ENCODE measurements at places on chromosomes 4 and X.

- no peak for DNase-seq
Measured at GRCh38 chr4:8838961-8839431, 32.6 kb downstream of the HMX1 start.

DNA sequence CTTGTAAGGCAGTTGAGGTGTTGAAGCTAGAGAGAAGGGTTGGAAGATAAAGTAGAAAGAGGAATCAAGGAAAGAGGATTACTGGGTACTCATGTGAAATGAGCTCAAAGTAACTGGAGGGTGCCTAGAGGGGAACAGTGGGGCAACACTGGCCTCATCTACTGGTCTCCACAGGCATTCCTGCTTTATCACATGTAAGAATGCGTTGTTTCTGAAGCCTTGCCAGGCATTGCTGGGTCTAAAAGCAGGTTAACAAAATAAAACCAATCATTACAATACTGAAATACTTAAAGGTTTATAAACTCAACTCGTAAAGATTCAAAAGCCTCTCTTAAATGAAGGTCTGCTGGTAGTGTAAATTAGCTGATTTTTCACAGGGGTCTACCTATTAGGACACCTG, 96.0 kb downstream of the FANCB start:
- DNase-seq: no peak

DNA sequence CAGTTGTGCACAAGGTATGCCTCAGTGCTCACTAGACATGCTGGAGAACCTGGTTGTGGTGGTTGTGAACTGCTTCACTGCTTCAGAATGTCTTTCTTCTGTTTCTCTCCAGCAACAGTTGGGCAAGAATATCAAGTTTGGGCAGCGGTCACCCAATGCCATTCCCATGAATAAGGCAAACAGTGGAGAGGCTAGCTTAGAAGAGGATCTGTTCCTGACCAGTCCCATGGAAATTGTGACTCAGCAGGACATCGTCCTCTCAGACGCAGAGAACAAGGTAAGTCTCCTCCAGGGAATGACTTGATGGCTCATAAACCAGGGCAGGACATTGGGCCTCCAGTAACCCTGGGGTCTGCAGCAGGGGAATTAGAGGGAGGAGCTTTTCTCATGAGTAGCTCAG, 79.9 kb downstream of the AASDH start:
- DNase-seq: no peak

DNA sequence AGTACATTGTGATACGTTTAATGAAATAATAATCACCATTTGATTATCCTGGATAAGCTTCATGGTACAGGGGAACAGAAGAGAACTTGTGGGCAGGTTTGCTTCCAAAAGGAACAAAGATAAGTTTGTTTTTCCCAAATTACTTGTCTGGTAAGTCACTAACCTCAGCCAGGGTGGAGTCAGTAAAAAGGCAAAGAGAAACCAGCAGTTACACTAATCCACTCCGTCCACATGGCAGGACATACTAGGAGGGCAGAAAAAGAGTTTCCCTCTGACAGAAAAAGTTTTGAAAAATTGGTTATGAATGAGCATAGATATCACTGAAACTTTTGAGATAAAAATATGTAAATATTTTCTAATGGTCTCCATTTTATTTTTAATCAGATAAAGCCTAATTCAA, 285.9 kb downstream of the IL15 start:
- DNase-seq: no peak

- no peak for DNase-seq
Measured at GRCh38 chrX:38594434-38594833, 33.1 kb downstream of the TSPAN7 start.

DNA sequence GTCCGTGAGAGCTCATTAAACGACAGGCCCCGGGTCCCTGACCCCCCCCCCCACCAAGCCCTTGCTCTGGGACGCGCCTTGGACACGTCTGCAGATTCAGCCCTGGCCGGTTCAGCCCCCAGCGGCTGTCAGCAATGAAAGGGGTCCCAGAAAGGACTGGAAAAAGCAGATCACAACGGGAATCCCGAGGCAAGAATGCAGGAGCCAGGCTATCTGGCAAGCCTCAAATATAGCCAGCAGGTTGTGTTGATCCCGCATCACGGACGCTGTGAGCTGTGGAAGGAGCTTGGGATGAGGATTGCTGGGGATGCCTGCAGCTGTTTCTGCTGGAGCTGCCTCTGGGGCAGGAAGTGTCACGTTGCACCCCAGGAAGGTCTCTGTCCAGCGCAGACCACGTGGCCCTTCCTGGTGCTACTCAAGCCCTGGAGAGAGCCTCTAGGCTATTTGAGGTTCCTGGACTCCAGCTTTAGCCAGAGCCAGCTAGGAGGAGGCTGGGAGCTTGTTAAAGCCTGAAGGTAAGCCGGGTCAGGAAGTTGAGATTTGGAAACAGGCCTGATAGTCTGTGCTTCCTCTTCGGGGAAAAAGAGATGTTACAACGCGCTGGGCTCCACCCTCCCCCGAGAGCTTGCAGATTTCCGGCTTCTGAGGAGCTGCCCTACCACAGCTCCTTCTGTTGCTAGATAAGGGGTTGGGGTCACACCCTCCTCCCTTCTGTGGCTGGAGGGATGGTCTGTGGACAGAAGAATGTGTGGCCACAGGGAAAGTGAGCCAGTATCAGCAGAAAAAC, 19.3 kb upstream of the CSF2RA start:
- DNase-seq: no peak

- DNase-seq: no peak
Measured at GRCh38 chr4:182574706-182575105, 331.5 kb downstream of the TENM3 start.

DNA sequence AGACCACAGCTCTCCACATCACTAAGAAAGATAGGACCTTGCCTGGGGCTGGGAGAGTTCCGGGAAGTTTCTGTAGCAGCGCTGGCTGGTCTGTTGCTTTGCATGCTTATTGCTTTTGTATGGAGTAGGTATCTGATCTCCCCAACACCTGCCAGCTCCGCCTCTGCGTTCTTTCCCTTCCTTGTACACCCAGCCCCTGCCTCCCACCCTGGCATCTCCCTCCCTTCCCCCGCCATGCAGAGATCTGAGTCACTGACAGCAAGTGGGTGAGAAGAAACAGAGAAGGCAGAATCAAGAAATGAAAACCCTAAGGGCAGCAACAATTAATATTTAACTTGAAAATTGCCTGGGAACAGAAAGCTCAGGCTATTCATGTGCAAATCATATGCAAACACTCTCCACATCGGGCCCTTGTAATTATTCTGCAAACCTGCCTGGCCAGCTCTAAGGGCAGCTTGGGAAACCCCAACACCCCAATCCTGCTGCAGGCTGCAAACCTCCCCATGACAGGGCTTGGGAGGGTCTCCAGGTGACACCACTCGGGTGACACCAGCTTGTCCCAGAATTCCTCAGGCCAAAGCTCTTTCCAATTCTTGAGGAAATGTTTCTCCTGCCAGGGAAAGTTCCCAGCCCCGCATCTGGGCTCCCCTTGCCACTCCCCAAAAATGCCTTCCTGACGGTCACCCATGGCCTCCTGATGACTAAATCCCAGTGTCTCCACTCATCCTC, 257.2 kb downstream of the FBXW7 start:
- no peak for DNase-seq

GRCh38 chr4:10731690-10732089, 47.1 kb upstream of the CLNK start:
- no peak for DNase-seq

DNA sequence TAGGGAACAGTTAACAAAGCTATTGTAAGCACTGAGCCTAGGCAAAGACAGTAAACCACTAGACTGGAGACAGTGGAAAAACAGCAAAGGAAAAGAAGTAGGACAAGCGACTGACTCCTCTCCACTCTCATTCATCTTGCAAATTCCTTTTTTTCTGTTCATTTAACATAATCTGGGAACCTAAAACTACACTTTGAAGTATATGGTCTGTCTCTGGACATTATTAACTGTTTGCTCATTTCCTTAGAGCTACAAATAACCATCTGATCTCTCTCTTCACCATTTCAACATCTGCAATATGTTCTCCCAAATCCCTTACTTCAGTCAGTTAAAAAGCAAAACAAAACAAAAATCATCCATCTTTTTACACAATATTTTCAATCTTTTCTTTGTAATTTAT, 642 bp downstream of the HMGN5 start:
- no peak for DNase-seq

- DNase-seq: no peak
Measured at GRCh38 chrX:118468122-118468521, 27.5 kb upstream of the DOCK11 start.

- DNase-seq: no peak
Measured at GRCh38 chr4:172995161-172995560, 173.4 kb upstream of the GALNT7 start.

DNA sequence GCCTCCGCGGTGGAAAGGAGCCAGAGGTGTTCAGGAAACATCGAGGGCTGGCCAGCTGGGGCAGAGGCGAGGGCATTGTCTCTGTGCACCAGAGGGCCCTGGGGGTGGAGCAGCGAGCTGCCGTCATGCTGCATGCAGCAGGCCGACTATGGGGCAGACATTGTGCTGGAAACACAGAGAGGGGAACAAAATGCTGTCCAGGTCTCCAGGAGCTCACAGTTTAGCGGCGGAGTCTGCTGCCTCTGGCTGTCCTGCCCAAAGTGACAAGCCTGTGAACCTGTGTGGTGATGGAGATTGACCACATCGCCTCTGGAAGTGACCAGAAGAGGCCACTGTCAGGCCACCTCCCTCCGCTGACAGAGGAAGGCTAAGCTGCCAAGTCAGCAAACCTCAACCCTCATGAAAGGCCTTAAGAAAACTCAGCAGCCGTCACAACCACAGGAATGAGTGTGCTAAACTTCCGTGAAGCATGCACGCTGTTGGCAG, 20.1 kb upstream of the SASH3 start:
- no peak for DNase-seq

GRCh38 chrX:7503251-7503650, 339.7 kb upstream of the VCX start:
- DNase-seq: no peak

DNA sequence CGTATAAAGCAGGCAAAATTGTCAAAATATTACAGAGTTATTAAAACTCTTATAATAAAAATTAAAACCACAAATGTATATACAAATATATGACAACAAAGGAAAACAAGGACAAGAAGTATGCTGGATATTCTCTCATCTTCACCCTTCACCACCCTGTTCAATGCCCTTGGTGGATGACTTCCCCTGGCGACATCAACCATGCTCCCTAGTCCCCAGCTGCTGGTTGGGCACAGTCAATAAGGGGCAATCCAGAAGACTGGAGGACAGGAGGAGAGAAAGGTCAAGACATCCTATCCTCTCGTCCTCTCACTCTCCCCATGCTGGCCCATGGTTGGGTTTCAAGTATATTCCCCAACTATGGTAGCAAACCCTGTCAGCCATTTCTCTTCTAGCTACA, 71.2 kb downstream of the CXCL13 start:
- no peak for DNase-seq

DNA sequence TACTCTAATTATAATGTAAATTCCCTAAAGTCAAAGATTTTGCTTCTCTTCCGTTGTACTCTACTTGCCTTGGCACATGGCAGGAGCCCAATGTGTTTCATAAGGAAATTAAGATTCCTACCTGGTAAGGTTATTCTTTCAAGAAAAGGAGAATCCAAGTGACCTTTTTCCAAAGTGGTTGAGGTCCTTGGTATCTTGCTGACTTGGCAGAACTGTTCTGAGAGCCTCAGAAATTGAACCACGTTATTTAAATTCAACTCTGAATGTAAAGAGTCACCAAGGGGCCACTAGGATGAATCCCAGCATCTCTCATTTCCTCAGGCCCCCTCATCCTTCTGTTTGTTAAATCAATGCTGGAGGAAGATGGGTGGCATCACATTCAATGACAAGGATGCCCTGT, 418.2 kb upstream of the MAGEB2 start:
- no peak for DNase-seq

- no peak for DNase-seq
Measured at GRCh38 chr4:124276461-124276860, 436.1 kb downstream of the ANKRD50 start.

Data from D721Med (cell line).